ENCODE measurements at places on chromosomes 13 and 19.
A peak's percentile ranks its signal among the peaks of the same experiment; 100 is the strongest.

- no peak for DNase-seq
Observed at GRCh38 chr13:99367106-99367616, 60.0 kb upstream of the GPR183 start.

DNA sequence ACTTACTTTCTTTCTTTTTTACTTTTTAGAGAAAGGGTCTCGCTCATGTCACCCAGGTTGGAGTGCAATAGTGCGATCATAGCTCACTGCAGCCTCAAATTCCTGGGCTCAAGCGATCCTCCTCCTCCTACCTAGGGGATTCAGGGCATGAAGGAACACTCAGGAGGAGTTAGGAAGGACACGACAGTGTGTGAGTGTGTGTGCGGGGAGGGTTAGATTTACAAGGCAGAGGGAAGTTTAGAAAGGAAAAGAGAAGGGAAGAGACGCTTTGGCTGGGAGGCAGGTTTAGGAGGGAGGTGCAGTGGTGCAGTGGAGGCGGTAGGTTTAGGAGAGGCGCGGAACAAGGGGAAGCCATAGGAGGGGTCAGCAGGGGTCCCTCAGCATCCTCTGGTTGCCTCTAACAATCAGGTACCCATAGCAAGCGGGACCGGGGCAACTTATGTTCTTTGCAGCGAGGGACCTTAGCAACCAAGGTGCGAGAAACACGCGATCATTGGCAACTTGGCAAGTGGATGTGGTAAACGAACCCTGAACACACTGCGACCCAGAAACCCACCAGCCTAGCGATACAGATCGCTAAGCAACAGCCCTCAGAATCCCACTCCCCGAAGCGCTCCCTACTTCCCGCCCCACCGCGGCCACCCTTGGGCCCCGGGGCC lies 501 bp downstream of the SIRT2 start:
- peak; percentile 13 for DNase-seq

GRCh38 chr13:20814224-20814910 lies 40.6 kb upstream of the EEF1AKMT1 start:
- peak; percentile 65 for DNase-seq

- DNase-seq = no peak
Observed at GRCh38 chr13:45545686-45546409, 69.7 kb downstream of the ERICH6B start.

DNA sequence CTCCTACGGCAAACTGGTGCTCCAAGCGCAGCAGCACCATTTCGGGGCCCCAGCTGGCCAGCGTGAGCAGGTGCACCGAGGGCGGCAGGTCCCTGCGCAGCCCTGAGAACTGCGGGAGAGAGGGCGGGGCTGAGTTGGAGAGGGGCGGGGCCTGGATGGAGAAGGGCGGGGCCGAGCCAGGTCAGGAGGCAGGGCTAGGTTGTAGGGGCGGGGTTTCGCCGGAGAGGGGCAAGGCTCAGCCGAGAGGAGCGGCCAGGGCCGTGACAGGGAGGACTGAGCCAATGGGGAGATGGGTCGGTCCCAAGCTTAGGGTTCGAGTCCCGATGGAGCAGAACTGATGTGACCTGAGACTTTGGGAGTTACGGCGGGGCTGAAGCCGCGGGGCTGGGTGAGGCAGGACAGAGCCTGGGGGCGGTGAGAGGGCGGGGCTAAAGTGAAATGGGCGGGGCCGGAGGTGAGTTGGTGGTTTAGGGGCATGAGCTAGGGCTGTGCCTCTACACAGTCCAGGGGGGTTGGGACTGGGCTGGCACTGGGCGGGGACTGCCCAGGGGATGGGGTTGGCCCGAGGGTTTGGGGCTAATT lies 19.0 kb downstream of the MAN2B1 start:
- DNase-seq = peak; percentile 69

GRCh38 chr19:8491574-8491973 lies 10.9 kb downstream of the PRAM1 start:
- DNase-seq = no peak

DNA sequence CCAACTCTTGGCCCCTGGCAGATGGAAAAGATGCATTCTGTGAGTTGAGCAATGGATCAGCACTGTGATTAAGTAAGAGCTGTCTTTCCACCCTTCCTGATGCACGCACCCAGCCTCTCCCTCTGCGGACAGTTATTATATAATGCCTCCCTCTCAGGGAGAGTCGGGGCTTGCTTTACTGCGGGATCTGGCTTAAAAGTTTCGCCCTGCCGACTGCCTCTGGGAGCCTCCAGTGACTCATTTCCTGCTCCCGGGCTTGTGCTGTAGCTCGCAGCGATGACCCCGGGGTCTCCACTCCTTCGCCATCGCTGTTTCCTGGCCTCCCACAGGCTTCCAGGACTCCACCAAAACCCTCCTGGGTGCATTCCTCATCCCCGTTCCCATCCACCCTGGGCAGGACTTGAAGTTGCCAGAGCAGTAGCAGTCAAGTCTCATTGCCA lies 107.4 kb upstream of the SLC7A1 start:
- no peak for DNase-seq

DNA sequence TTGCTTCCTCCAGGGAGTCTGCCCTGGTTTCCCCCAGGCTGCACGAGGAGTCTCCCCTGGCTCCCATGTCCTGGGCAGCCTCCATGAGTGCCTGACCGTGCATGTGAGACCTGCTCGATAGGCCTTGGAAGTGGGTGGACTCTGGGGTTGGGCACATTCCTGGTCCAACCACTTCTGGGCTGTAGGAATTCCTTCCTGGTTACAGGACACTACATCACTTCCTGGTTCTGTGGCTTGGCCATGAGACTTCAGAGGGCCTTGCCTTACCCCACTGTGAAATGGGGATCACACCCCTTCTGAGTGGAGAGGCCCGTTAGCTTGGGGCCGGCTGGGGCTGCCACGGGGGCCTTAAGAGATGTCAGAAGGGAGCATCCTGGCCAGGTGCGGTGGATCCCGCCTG lies 4.0 kb upstream of the ZNF628 start:
- DNase-seq = no peak

GRCh38 chr19:10808937-10809649 lies 26.9 kb downstream of the TMED1 start:
- DNase-seq = peak; percentile 79

DNA sequence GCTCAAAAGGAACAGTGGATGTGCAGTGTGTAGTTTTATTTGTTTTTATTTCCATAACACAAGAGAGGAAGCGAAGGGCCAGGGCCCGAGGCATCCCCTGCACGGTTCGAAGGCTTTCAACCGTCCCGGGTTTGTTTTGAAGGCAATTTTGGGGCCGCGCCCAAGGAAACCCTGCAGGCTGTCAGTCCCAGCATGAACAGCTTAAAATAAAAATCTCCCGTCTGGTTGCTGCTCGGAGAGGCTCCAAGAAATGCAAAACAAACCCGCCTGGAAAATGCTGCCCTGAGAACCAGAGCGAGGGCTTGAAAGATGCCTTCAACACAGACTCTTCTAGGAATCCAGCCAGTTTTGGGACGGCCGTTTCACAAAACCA lies 16.0 kb downstream of the LSM4 start:
- DNase-seq = no peak
